Frontal cortex (tissue), 4 donors: ENCODE measurements at places on chromosomes 5 and 9. TPM values are rescaled to one million over a fixed set of nuclear protein-coding genes. Genes with fewer than 3 reads are reported as not detected.

PRSS3 gene
- total RNA-seq: 1.2 TPM

CXCL14 gene
- 7.7 TPM for total RNA-seq

NIM1K gene
- 8.2 TPM for total RNA-seq

SAPCD2 gene
- 1.2 TPM for total RNA-seq

FOXD4L5 gene
- total RNA-seq: under 0.01 TPM

IGFBPL1 gene
- total RNA-seq: 42.0 TPM

DNA sequence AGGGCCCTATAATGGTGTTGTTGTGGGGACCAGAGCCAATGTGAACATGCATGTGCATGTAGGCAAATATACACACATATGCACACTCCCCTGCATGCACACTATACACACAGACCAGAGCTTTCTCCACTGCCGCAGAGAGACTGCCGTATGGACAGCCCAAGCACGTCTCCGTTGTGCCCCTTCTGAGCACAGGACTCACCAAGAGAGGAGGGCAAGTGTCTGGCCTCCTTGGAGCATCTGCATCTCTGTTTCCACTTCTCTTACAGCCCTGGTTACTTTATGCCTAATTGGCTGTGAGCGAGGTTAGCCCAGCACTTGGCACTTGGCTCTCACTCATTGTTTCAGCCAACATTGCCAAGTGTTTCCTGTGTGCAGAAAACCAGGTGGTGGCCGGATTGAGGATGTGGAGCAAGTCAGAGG, 30.4 kb downstream of the CSF2 start:
- no peak for DNase-seq

- no peak for DNase-seq
These were observed 33.2 kb downstream of the SHB start for GRCh38 chr9:38035873-38036272.

GRCh38 chr5:135455876-135456237, 3.7 kb upstream of the TIFAB start:
- DNase-seq: no peak

DNA sequence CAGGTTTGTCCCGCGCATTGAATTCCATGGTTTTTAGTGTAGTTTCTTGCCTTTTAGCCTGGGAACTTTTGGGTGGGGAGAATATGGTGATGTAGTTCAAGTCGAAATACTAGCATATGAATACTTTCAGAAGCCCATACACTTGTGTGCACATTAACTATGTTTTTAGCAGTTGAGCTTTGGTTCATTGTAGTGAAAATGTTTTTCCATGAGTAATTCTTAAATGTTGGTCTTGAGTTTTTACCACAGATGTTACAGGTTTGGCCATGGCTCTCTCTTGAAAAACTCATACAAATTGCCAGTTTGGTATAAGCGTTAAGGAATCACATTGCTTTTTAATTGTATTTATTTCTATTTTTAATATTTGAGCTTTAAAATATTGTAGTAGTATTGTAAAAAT, 45.6 kb downstream of the TRIO start:
- DNase-seq: no peak

DNA sequence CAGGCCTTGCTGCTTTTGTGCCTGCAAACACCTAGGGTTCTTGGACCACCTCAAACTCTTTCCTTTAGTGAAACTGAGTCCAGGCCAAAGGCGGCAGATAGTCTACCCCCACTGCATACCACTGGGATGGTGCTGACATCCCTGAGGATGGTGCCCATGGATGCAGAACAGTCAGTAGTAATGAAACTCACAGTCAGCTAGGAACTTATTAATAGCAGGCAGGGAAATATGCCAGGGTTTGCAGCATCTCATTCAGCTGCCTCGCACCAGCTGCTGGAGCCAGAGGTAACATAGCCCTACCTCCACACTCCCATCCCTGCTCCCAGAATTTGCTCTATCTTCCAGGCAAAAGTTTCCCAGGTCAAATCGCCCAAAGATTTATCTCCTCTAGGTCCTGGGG, 189.1 kb downstream of the SREK1 start:
- DNase-seq: no peak

GRCh38 chr5:56202483-56202882, 30.6 kb downstream of the ANKRD55 start:
- DNase-seq: no peak
